Bronchial epithelial cell (primary cell): ENCODE measurements at places on chromosomes 1 and 21. TPM values are rescaled to one million over a fixed set of nuclear protein-coding genes. Genes with fewer than 3 reads are reported as not detected.

Gene OLFML3
- 0.13 and 1.6 TPM in 2 replicates for total RNA-seq

GRCh38 chr1:58874757-58875755 is 91.2 kb upstream of the JUN start:
- DNase-seq: peak; percentile 51

DNA sequence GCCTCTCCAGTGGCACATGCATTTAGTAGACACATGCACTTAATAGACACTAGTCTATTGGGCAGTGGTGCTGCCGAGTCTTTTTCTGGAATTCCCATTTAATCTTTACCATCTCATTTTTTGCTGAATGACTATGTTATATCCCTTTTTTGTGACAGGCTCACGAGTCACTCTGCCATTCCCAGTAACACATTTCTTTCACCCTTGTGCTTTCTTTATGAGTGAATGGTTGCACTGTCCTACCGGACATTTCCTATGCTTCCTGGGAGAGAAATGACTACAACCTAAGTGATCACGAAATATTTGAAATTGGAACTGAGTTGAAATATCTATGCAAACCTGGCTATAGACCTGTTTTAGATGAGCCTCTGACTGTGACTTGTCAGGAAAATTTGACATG is 70.9 kb downstream of the C4BPA start:
- no peak for DNase-seq

- DNase-seq: peak; percentile 12
Observed at GRCh38 chr1:12100071-12100470, 37.0 kb downstream of the TNFRSF8 start.

GRCh38 chr21:21367583-21367982 is 369.4 kb downstream of the NCAM2 start:
- no peak for DNase-seq

DNA sequence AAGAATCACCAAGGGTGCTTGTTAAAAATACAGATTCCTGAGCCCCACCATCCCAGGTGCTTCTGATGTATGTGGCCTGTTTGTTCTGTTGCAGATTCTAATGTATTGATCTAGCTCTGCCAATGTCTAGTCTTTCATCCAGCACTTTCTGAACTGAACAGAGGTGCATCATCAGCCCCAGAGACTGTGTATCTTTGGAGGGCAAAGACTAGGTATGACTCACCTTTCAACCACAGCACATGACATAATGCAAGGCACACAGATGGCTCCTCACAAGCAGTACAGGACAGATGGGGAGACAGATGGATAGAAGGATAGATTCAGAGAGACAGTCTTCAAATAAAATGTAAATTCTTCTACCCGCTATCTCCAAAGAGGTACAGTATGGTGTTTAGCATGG is 32.3 kb downstream of the CD58 start:
- peak; percentile 90 for DNase-seq
